Pulmonary artery endothelial cell (primary cell): ENCODE measurements at places on chromosomes 7 and 10.

DNA sequence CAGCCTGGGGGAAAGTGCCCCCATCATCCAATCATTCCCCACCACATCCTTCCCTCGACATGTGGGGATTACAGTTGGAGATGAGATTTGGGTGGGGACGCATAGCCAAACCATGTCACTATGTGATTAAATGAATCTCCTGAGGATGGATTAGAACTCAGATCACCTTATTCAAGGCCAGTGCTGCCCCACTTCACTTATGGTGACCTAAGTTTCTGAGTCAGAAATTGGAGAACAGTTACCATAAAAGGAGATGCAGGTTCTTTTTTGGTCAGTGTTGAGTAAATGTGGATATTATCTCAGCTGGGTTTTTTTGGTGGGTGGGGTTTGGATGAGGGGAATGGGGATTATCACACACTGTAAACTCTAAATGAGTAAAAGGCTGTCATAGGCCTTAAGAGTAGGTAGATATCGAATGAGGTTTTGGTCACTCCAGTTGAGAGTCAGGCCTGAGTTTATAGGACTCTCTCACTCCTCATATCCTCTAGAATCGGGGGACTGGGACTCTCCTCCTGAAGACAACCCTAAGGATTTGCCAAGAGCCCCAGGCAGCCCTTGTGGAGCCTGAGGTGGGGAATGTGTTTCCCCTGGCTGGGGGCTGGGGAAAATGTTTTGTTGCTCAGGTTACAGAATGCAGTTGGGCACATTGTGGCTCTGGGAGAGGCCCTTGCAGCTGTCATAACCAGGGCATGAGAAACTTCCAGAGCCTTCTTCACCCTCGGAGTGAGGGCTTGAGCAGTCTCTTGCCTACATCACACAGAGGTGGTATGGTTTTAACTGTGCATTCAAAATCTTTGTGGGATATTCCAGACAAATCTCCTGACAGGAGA, 213.0 kb downstream of the BAMBI start:
- no peak for DNase-seq

- no peak for DNase-seq
These were observed 7.0 kb downstream of the AIMP2 start for GRCh38 chr7:6015917-6016652.

- DNase-seq = no peak
These were observed 48.6 kb downstream of the GTF2IRD1 start for GRCh38 chr7:74502216-74502891.

DNA sequence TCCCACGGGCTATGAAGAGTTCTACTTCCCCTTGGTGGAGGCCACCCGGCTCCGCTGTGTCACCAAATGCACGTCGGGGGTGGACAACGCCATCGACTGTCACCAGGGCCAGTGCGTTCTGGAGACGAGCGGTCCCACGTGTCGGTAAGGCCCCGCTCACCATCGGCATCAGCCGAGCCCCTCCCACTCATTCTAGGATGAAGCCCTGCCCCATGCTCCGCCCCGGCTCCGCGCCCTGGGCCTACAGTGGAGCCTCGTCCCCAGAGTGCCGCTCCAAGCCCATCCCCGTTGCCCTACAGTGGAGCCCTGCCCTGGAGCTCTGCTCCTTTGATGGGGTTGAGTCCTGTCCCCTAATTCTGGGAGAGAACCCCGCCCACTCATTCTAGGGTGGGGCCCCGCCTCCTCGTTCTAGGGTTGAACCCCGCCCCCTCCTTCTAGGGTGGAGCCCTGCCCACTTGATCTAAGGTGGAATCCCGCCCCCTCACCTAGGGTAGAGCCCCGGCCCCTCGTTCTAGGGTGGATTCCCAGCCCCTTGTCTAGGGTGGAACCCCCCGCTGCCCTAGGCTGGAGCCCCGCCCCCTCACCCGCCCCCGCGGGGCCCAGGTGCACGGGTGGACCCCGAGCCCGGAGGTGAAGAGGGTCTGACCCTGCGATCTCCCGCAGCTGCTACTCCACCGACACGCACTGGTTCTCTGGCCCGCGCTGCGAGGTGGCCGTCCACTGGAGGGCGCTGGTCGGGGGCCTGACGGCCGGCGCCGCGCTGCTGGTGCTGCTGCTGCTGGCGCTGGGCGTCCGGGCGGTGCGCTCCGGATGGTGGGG, 3.4 kb upstream of the MUC12 start:
- no peak for DNase-seq

GRCh38 chr7:43141091-43141490, 28.6 kb downstream of the HECW1 start:
- no peak for DNase-seq

DNA sequence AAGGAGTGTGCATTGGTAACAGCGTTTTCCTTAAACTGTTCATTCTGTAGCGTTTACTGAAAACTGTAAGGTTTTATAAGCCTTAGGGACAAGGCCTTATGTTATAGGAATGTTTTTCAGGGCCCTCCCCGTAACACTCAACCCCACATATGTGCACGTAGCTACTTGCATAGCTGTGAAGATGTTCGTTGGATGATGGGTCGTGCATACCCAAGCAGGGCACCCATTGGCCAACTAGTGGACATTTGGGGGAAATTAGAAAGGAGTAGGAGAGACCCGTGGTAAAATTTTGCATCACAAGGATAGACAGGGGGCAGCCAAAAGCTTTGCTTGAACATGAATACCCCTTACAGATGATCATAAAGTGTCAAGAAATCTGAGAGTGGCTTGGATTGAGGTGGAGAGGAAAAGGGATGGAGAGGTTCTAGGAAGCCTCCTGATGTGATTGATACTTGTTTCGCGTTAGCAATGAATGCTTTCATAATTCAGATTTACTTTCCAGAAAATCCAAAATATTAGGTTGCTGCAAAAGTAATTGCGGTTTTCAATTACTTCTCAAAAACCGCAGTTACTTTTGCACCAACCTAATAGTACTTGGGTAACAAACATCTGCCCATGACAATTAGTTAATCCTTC, 878 bp downstream of the SEC61A2 start:
- peak; percentile 19 for DNase-seq

GRCh38 chr10:3043512-3044368, 23.6 kb upstream of the PFKP start:
- DNase-seq = peak; percentile 39

GRCh38 chr10:48714088-48714487, 29.4 kb downstream of the WDFY4 start:
- no peak for DNase-seq

GRCh38 chr7:23458044-23458443, 12.2 kb downstream of the IGF2BP3 start:
- no peak for DNase-seq

- DNase-seq = no peak
These were observed 400.0 kb upstream of the FZD8 start for GRCh38 chr10:36042135-36042534.
